NCI-H2029 (cell line): ENCODE measurements at places on chromosomes 5 and 9.

GRCh38 chr5:143384865-143385657 lies 18.4 kb downstream of the NR3C1 start:
- DNase-seq, result no peak

GRCh38 chr5:14834584-14835550 lies 36.7 kb downstream of the ANKH start:
- DNase-seq, result no peak

DNA sequence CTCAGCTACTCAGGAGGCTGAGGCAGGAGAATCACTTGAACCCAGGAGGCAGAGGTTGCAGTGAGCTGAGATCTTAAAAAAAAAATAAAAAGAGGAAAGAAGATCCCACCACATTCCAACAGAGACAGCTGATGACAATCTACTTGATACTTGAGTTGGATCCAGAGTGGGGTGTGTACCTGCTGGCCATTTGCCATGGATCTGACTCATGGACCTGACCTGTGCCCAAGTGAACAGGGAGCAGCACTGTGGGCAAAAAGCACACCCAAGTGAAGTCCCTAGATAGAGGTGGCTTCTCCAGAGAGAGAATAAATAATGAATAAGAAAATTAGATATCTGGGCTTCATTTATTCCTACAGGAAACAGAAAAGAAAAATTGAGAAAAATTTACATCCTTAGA lies 81.2 kb upstream of the MIER3 start:
- peak; percentile 28 for DNase-seq

GRCh38 chr9:124441291-124441690 lies 9.0 kb upstream of the ADGRD2 start:
- no peak for DNase-seq

- no peak for DNase-seq
These were observed 155.6 kb downstream of the ARHGAP26 start for GRCh38 chr5:142925795-142926194.

DNA sequence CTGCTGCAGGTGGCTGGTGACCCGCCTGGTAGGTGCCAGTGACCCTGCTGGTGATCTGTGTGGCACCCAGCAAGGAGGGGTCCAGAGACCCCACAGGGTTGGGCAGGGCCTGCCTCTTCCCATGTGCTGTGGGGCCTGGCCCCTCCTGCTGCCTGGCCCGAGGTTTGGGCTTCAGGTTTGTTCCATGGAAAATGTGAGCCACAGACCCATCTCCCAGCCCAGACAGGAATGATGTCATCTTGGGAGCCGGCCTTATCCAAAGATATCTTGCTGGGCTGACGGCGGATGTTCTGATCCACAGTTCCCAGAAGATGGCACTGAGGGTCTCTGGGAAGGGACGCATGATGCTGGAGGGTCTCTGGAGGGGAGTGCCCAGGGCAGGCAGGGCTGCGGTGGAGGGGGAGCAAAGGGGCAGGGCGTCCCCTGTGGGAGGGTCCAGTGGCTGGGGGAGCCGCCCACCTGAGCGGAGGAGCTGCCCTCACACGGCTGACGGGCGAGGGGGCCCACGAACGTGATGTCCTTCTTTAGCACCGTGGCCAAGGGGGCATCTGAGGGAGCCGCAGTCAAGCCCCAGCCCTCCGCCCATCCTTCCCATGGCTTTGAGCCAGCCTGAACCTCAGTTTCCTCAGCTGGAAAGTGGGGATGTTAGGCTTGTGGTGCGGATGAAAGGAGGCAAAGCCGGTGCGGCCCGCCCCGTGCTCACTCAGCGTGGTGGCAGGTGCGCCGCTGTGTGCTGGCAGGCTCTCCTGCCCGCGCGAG lies 68.1 kb downstream of the COL5A1 start:
- DNase-seq, result no peak

DNA sequence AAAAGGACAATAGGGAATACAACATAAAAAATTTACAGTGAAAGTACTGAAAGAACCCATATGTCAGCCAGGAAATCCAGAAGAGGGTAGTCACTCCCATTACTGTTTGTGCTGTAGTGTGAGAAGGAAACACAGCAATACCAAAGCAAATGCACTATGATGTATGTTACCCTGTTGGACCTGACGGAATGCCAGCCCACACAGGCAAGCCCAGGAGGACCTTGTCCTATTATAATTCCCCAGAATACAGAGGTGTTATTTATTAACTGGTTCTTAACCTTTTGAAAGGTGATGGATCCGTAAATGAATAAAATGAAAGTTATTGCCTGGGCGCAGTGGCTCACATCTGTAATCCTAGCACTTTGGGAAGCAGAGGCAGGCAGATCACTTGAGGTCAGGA lies 79.0 kb downstream of the GDA start:
- no peak for DNase-seq

DNA sequence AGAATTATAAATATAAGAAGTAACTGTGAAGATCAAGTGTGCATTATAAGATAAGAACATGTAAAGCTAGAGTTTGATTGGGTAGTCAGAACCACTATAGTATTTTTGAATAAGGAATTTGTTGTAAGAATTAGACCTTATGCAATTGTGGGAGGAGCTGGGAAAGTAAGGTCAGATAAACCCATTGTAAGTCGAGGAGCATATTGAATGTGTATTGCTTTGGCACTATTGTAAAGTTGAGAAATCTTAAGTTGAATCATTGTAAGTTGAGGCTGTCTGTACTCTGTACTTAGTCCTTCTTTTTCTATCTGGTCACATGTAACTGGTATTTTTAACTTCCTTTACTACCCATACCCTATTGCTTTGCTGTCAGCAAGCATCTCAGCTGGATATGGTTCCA lies 158.7 kb downstream of the CCDC171 start:
- no peak for DNase-seq

DNA sequence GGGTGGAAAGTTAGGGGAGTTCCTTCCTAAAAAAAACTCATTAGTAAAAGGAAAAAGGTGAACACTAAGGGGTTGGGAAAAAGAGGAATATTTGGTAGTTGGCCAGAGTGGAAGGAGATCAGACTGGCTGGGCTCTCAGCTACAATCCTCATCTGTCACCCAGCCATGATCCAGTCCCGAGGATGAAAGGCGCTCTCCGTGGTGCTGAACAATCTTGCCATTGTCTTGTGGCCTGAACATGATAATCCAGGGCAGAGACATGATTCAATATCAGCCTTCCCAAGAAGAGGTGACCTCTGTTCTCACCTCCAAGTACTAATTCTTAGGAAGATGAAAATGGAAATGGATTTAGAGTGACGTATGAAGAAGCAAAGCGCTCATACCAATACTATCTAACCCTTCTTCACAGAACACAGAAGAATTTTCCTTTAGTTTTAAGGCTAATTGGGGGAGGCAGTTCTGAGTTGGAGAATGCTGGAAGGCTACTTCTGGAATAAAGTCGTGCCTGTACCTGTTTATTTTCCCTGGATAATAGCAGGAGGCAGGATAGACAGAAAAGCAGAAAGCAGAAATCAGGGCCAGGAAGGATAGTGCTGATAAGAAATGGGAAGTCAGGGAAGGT lies 36.6 kb upstream of the MYORG start:
- DNase-seq, result no peak

DNA sequence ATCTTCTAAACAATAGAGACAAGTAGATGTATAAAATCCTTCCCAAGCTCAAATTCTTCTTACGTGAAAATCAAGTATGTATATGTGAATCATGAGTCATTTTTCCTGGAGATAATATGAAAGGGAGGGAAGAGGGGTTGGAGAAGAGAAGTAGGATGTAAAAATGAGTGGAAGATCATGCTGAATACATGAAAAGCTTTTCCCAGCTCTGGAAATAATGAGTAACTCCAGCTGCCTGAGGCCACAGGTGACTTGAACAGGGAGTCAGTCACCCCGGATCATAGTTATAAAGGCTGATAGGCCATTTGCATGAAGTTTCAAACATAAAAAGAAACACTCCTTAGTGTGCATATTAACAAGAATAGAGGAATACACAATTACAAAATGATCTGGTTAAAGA lies 486.7 kb downstream of the EFNA5 start:
- no peak for DNase-seq

GRCh38 chr9:113934829-113935676 lies 58.9 kb downstream of the ZNF618 start:
- no peak for DNase-seq

DNA sequence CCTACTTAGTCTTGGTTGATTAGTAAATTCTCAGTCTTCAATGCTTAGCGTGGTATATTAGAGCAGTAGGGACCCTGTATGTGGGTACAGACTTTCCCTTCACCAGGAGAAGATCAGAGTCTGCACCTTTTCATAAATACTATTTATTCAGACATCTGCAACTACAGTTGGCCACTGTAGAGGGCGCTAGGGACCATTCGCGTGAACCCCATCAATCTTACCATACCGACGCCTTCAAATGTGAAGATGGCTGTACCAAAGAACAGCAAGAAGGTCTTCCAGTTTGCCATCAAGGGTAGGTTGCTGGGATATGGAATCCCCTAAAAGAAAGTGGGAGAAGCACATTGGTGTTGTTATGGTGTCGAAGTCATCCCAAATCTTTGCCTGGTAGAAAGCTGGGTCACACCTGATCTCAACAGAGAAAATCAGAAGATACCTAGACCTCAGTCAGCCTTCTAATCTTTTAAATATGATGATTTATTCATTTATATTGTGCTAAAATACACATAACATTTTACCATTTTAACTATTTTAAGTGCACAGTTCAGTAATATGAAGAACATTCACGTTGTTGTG lies 19.1 kb downstream of the SLC36A3 start:
- DNase-seq, result no peak

DNA sequence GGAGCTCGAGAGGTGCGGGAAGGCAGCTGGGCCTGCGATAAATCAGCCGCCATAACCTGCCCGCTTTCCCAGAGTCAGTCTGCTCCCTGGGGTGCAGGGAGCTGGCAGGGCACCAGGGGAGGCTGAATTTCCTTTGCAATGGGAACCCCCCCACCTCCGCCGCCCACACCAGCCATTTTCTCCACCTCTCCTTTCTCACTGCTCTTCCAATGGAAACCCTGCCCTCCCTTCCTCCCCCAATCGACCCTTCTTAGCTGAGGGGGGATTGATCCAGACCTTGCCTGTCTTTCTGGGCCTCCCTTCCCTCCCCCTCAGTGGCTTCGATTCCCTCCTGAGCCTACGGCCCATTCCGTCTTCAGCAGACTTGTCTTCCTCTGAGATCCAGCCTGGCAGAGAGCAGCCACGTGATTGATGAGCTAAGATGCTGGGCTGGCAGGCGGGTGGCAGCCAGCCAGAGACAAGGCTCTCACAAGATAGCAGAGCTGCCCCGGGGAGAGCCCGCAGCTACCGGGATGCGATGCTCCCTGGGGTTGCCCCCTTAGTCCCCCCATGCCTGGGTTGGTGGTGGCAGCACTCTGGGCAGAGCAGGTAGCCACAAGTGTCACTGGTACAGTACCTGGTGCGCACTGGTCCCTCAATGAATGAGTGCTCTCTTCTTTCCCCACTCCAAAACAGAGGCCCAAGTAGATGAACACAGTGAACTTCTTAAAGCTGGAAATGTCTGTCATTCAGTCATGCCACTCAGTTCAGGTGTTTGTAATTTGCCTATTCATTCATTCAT lies 53.7 kb upstream of the FABP6 start:
- DNase-seq, result no peak

DNA sequence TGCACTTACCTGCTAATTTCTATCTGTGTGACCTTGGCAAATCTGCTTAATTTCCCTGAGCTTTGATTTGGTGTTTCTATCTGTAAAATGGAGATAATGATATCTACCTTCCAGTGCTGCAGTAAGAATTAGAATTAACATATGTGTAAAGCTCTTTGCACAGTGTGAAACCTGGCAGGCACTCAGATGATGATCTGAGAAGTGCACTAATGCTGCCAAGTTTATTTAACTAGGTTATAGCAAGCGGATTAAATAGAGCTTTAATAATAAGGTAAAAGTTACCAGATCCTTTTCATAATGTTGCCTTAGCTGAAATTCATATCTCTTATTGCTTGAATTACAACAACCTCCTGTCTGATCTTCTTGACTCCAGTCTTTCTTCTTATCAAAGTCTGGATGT lies 315.3 kb upstream of the CD180 start:
- DNase-seq, result no peak

- no peak for DNase-seq
These were observed 232.5 kb downstream of the HSPA4 start for GRCh38 chr5:133284306-133284705.

DNA sequence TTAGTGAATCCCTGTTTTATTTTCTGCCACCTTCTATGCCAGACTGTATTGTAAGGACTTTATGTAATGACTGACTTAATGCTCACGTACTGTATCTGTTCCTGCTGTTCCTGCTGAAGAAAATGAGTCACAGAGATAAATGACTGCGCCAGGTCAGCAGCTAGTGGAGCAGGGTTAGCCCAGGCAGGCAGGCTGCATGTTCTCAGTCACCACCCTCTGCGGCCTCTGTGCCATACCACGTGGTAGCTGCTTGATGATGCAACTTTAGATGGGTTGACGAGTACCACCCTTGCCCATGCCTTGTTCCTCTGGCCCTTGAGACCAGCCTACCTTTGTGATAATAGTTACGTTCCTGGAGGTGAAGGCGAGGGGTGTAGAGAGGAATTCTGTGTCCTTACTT lies 161.9 kb downstream of the TRIO start:
- no peak for DNase-seq

- peak; percentile 54 for DNase-seq
These were observed 10.8 kb downstream of the OR13J1 start for GRCh38 chr9:35859310-35859989.

- DNase-seq, result no peak
These were observed 203.4 kb upstream of the SEMA6A start for GRCh38 chr5:116778032-116778431.

- no peak for DNase-seq
These were observed 33.5 kb upstream of the STXBP1 start for GRCh38 chr9:127578627-127578951.

- DNase-seq, result no peak
These were observed 54.1 kb upstream of the FSD1L start for GRCh38 chr9:105393576-105394344.

- peak; percentile 27 for DNase-seq
These were observed 543 bp downstream of the MTMR12 start for GRCh38 chr5:32312197-32312594.

- DNase-seq, result no peak
These were observed 73.7 kb downstream of the GTF3C4 start for GRCh38 chr9:132743931-132744479.

DNA sequence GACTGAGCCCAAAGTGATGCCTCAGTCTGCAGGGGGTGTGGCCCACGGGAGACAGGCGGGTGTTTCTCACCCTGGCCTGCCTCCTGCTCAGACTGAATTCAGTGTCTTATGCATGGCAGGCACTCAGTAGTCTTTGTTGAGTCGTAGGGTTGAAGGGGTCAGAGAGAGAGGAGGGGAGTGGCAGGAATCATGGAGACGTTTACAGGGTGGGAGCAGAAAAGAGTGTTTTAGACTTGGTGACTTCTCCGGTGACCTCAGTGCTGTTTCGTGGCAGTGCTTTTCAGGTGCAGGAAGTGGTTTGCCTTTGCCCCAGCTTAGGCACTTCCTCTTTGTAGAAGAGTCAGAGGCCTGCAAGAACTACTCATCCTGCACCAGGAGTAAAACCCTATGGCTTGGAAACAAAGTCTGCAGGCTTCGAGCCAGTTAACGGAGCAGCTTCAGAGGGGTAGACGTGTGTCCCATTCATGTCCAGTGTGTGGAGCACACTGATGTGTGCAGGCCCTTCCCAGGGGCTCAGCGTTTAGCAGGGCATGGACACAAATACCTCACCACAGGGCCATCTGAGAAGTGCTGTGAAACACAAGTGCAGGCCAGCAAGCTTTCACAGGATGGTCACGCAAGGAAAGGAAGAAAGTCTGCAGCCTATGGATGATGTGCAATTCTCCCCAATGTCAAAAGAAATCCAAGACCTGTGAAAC lies 24.5 kb upstream of the SEMA4D start:
- DNase-seq, result no peak
